NCI-H446 treated with DMSO at 0.1 percent for 48 hours (cell line): ENCODE measurements at places on chromosomes 2 and 18.

DNA sequence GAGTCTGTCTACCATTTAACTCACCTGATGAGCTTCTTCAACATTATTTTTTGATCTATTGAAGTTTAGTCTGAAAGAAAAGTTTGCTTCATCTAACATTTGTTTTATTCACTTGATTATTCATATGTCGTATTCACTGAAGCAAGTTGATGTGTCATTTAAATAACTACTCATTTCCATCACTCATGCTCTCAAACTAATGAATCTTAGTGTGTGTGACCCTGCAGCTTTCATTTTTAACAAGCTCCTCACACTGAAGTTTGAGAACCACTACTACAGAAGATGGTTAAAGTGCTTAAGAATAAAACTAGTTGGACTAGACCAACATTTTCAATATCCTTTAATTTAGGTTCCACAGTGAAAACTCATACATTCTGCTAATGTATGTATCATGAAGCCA is 1.8 kb upstream of the ABI2 start:
- no peak for DNase-seq

GRCh38 chr2:120442541-120442922 is 96.6 kb downstream of the INHBB start:
- no peak for DNase-seq

DNA sequence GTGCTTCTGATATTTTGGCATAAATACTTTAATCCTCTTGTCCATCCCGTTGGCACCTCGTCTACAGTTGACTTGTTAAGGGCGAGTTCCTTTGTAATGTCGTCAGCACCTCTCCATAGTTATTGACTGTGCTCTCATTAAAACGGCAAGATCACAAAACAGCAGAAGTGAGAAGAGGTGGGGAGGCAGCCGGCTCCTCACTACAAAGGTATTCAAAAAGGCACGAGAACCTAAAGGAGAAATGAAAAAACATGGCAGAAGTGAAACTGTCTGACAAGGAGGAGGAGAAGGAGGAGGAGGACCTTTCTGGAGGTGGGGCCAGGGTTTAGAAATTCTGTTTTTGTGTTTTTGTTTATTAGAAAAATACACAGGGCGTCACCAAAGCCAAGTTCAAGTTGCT is 235.6 kb downstream of the BCL11A start:
- DNase-seq: no peak

- no peak for DNase-seq
Observed at GRCh38 chr18:13455471-13455870, 236.9 kb downstream of the LDLRAD4 start.

DNA sequence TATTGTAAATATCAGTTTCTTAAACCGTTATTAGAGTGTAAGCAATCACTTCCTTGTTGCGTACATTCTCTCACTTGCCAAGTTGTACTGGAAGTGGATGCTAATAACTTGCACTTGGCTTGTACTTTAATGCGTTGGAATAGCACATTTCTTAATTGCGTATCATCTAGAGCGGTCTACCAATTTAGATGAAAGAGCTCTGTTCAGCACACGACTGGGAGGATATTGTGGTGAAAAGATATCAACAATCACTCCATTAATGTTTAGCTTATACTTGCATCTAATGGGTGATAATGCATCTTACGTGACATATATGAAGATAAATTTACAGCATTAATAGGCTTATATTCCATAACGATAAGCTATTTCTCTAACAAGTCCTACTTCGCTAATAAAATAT is 11.7 kb upstream of the TMEFF2 start:
- no peak for DNase-seq

DNA sequence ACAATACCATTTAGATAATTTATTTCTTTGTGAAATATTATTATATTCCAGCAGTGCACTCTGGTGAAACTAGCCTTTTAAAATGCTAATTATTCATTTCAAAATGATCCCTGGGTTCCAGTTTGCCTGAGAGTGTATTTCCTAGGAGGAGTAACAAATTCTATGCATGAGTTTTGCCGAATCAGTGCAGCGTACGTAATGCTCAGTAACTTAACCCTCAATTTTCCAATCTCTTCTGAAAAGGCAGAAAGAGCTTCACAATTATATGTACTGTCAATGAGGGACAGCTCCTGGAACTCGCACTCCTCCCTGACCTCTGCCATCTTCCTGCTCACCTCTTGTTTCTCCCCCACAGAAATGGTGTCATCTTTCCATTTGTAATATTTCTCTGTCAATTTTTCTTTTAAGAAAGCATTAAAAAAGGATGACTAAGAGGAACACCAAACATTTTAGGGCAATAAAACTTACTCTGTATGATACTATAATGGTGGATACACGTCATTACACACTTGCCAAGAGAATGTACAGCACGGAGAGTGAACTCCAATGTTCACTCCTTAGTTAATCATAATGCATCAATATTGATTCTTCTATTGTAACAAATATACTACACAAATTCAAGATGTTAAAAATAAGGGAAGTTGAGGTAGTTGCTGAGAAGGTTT is 25.7 kb upstream of the XIRP2 start:
- no peak for DNase-seq

DNA sequence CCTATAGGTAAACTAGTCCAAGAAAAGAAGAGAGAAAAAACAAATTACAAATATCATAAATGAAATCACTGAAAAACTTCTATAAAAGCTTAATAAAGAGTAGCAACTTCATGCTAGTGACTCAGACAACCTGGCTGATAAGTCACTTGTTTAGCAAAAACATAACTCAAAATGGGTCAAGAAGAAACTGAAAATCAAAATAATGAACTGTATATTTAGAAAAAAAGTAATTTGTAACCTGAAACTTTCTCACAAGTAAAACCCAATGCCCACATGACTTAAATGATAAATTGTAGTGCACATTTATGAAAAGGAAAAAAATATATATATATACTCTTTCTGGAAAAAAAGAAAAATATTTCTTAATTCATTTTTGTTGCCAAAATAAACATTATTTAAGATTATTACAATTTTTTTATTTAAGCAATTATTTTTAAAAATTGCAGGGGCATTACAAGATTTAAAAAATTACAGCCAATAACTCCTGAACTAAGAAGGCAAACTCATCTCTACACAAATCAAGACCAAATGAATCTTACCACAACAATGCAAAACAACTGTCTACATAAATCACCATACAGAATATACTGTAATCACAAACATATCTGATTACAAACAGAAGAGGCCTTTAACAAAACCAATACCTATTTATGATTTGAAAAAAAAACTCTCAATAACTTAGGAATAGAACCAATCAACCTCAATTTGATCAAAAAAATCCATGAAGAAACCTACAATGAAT is 406.3 kb downstream of the CDH7 start:
- no peak for DNase-seq

DNA sequence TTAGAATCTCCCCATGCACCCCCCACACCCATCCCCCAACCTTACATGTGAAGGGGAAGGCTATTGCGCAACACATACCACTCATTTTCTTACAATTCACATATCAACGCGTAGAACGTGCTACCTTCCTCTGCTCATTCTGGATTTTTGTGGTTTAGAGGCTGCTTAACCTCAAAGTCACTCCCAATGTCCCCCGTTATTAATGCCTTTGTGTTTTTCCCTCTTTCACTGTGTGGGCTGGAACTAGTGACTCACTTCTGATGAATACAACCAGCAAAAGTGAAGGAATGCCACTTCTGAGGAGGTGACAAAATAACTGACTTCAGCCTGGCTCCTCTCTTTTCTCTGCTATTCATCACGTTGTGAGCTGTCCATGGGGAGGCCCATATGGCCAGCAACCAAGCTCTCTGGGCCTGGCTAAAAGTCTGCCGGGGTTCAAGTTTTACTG is 342.5 kb upstream of the NXPH2 start:
- no peak for DNase-seq

DNA sequence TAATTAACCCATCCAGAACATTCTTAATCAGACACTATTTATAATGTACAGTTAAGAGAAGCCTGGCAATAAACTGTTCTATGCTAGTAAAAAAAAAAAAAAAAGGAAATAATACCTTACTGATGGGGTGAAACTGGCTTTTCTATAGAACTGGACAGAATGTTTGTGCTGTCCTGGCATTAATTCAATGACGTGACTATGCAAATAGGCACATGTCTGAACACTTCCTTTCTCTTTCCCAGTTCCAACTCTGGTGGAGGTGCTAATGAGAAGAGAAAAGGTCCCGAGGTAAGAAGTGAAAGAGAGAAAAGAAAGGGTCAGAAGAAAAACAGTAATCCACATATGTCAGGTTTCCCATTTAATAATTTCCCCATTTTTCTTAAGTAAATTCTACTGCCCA is 508.4 kb downstream of the ZEB2 start:
- DNase-seq: no peak

- no peak for DNase-seq
Observed at GRCh38 chr2:201793631-201794030, 12.7 kb upstream of the CDK15 start.

DNA sequence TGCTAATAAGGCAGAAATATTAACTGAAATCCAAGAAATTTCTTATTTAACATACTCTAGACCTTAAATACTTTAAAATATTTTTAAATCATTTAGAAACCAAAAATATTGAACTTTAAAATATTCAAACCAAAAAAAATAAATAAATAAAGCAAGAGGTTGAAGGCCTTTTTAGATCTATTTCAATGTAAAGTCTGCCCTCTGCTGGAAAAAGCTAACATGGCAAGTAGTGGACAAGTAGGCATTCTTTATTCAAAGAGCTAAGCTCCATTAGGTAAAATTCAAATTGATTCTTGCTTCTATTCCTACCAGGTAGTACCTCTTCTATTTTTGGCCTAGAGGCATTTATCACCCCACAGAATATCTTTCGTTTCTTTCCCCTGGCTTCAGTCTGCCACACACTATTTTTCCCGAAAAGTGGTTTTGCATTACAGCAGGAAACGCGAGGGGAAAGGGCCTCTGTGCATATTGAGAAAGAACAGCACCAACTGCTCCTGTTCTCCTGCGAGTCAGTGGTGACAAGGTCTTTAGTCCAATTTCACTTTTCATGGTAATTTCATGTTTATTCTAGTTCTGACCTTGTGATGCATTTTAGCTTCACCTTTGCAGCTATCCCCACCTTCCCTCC is 20.4 kb downstream of the IFIH1 start:
- DNase-seq: peak; percentile 34

- no peak for DNase-seq
Observed at GRCh38 chr2:38159597-38159996, 83.6 kb upstream of the CYP1B1 start.

GRCh38 chr2:100643906-100644501 is 81.2 kb downstream of the PDCL3 start:
- no peak for DNase-seq

DNA sequence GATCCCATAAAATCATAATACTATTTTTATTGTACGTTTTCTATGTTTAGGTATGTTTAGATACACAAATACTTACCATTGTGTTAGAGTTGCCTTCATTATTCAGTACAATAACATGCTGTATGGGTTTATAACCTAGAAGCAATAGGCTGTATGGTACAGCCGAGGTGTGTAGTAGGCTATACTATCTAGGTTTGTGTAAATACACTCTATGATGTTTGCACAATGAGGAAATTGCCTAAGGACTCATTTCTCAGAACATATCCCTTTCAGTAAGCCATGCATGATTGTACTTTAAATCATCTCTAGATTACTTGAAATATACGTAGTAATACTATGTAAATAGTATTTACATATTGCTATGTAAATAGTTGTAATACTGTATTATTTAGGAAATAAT is 156.7 kb downstream of the CDCA7 start:
- DNase-seq: no peak

DNA sequence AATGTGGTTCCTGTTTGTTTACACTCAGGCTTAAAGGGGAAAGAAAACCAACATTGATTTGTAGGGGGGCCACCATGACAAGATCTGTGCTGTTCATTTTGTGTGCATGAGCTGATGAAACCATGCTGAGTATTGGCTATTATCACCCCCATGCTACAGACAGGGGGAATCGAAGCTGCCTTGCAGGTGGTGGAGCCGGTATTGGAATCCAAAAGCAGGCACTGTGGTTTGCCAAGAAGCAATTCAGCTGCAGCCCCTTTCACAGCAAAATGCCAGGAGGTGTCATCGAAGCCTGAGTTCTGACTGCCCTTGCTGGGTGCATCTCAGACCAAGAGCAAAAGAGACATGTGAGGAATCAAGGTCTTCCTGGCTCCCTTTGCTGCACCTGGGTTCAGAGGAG is 221.9 kb downstream of the UXS1 start:
- DNase-seq: no peak

DNA sequence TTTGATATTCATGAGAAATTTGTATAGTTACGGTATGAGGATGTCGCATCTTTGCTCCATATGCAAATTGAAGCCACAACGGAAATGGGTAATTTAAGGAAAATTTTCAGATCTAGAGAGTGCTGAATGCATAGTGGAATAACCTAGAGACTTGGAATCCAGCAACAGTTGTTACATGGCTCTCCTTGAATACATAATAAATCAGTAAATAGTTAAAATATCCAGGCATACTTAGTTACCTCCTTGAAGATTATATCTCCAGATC is 5.4 kb downstream of the REG1A start:
- no peak for DNase-seq

GRCh38 chr2:44168681-44169154 is at the start of gene PPM1B:
PPM1B (plus strand) TSS chr2:44168875; CDS start chr2:44201200, 32,325 bp downstream.
- DNase-seq: no peak

- no peak for DNase-seq
Observed at GRCh38 chr2:202237787-202238233, 587 bp downstream of the SUMO1 start.

DNA sequence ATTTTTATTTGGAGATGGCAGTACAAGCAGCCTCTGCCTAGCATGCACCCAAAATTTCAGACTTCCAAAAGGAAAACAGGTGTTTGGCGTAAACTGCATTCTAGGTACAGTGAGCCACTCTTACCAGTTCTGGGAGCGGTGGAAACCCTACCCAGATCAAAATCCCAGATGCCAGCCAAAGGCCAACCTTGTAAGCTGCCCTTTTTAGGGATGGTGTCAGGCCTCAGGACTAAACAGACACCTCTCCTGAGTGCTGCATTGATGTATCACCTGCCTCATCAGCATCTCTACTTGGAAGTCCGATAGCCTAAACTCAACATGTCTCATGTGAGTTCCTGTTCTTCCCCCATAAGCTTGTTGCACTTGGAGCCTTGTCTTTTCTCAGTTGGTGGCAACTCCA is 104.0 kb downstream of the MAP4K4 start:
- DNase-seq: no peak

- DNase-seq: no peak
Observed at GRCh38 chr2:47636596-47637264, 146.2 kb upstream of the MSH6 start.

DNA sequence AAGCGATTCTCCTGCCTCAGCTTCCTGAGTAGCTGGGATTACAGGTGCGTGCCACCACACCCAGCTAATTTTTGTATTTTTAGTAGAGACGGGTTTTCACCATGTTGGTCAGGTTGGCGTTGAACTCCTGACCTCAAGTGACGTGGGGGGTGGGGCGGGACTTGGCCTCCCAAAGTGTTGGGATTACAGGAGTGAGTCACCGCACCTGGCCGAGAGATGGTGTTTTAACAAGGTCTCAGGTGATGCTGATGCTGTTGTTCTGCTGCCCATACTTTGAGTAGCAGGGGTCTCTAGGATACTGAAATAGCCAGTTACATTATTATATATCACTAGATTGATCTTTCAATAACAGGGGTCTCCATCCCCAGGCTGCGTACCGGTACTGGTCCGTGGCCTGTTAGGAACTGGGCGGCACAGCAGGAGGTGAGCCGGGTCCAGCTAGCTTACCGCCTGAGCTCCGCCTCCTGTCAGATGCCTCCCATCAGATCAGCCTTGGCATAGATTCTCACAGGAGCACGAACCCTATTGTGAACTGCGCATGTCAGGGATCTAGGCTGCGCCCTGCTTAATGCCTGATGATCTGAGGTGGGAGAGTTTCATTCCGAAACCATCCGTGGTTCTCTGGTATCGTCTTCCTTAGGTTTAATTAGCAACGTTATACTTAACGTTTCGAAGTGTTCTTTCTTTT is 48.3 kb upstream of the SLC38A11 start:
- no peak for DNase-seq
